ENCODE measurements at places on chromosomes 4 and X.
A peak's percentile ranks its signal among the peaks of the same experiment; 100 is the strongest.

- DNase-seq, result no peak
Measured at GRCh38 chr4:56086073-56086541, 137.4 kb downstream of the CEP135 start.

DNA sequence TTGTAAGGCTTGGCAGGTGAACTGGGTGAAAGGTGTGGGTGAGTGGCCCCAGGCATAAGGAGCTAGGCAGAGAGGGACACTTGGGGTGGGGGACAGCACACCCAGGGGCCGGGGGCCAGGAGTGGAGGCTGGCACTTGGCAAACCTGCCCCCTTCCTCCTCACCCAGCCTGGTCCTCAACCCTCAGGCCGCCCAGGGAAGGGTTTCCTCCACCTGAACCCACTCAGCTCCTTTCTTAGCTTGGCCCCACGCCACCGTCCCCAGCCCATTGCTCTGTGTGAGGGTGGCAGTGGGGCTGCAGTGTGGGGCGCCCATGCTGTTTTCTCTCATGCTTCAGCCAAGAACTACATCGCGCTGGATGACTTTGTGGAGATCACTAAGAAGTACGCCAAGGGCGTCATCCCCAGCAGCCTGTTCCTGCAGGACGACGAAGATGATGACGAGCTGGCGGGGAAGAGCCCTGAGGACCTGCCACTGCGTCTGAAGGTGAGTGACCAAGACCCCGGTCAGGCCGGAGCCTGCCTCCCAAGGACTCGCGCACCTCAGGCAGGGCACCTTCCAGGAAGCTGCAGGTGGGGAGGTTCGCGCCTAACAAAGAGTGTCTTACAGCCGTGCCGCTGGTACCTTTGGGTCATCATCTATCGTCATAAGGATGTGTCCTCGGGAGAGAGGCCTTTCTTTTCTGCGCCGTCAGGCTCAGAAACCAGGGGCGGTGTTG is 25.2 kb downstream of the WFS1 start:
- no peak for DNase-seq

DNA sequence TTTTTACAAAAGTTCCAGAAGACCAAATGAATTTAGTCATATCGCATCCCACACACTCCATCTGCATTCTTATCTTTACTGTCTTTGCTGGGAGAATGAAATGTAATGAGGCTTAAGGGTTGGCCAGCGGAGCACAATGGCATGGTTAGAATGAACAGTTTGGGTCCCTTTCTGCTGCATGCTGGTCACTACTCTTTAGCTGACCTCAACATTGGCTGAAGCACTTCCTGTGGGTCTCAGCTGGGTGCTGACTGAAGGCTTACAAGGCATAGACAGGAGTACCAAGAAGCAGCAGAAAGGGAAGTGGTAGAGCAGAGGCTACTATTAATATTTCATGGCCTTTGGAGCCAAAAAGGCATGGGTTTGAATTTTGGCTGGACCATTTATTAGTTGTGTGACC is 159.4 kb upstream of the GPC4 start:
- no peak for DNase-seq

DNA sequence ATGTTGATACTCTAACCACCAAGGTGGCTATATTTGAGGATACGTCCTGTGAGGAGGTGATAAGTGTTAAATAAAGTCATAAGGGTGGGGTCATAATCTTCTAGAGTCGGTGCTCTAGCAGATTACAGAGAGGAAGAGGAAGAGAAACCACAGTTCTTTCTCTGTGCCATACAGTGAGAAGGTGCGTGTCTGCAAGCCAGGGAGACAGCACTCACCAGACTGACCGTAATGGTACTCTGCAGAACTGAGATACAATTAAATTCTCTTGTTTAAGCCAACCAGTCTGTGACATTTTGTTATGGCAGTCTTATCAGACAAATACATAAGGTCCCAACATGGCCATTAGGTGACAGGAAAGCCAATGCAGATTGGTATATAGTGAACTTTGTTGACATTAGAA is 480.9 kb upstream of the IGFBP7 start:
- DNase-seq, result no peak

GRCh38 chr4:26609868-26610267 is 26.0 kb downstream of the TBC1D19 start:
- no peak for DNase-seq

DNA sequence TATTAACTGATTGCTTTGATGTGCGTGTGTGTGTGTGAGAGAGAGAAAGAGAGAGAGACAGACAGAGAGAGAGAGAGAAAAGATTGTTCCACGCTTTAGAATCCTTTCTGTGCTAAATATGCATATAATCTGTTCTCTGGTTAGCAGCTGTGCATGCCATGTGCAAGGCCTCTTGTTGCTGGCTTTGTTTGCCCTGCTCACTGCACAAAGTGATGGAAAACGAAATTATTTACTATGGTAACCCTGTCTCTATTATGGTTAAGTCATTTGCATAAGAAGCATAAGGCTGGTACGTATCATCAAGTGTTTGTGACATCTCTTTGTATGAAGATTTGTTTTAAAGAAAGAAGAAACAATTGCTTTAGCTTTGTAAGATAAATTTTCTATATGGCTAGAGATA is 190.2 kb upstream of the POF1B start:
- DNase-seq, result no peak

DNA sequence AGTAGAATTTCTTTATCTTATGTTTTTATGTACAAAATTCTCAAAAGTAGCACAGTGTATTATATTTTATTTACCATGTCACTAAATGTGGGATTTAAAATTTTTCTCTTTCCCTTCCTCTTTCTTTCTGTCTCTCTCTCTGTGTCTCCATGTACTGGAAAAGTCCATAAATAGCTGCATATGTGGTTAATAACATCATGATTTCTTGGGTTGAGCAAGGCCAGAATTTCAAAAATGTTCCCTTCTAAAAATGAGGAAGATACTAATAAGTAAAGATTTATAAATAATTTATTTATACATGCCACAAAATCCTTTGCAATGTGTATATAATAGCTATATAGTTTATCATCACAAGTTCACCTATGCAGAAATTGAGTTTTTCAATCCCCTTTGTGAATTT is 29.1 kb upstream of the DKK2 start:
- DNase-seq, result no peak

GRCh38 chr4:171891038-171891437 is 77.8 kb downstream of the GALNTL6 start:
- DNase-seq, result no peak

DNA sequence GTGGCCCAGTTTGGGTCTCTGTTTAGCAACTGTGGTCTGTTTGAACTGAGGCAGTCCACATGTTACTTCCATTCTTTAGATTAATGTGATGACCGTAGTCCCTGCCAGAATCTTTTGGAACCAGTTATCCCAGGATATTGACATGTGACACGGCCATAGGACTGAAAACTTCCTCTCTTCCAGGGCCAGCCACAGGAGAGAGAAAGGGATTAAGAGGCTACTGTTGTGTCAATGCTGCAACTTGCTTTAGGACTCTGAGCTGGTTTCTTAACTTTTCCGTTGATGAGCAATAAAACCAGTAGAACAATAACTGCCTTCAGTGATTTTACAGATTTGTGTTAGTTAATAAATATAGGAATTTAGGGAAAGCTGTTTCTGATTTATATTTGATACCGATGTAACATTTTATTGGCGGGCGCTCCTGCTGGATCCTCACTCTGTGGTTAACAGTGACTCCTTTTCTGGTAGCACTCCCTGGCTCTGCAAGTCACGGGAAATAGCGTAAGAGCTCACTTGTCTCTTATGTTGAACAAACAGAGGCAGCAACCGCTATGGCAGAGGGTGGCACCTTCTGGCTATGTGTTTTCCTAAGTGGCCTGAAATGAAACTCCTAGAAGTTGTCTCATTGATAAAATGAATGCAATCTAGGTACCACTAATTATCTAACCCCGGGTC is 2.5 kb downstream of the TENM3 start:
- no peak for DNase-seq

DNA sequence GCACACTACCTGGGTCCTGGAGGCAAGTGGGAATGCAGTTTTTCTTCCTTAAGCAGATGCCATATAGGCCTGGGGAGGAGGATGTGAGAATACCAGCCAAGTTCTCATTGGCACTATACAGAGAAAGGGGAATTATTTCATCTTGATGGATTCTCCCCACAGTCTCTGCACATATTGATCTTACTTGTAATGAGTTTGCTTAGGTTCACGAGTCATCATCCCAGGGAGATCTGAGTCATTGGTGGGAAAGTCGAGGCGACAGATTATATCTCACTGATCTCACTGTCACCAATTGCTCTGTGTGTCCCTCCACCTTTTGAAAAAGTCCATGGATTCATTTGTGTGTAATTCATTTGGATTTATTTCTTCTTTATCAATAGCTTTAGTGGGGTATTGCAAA is 156.8 kb downstream of the AR start:
- peak; percentile 31 for DNase-seq

GRCh38 chr4:136106753-136107152 is 1425.5 kb downstream of the PCDH18 start:
- no peak for DNase-seq

- DNase-seq, result peak; percentile 62
Measured at GRCh38 chrX:122504026-122504425, 680.1 kb upstream of the GRIA3 start.

- no peak for DNase-seq
Measured at GRCh38 chr4:120753854-120754253, 168.7 kb downstream of the PRDM5 start.

GRCh38 chr4:77009511-77010115 is 60.1 kb downstream of the SEPTIN11 start:
- peak; percentile 30 for DNase-seq

DNA sequence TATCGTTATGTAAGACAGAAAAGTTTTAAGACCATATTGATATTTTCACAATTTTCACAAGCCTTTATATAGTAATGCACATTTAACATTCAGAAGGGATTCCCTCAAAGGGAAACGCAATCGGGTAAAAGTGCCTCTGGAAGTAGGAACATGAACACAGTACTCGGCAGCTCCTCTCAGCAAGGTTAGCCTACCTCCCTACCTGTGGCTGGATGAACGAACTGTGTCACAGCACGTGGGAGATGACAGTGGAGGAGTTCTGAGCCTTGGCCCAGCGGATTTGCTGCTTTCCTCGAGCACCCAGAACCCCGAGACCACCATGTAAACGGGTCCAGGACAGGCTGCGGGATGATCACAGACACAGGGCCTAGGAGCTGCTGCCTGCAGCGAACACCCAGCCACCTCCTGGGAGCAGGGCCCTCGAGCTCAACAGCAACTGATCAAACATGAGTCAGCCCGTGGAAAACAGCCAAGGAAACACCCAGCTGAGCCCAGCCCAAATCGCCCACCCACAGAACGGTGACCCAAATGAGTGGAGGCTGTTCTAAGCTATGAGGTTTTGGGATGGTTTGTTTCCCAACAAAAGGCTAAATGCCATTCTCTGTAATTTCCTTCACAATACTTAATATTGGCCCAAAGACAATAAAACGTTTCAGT is 30.4 kb downstream of the FAT1 start:
- peak; percentile 85 for DNase-seq

- no peak for DNase-seq
Measured at GRCh38 chrX:5220421-5220820, 1008.2 kb downstream of the NLGN4X start.

GRCh38 chr4:32003548-32003947 is 1283.4 kb downstream of the PCDH7 start:
- no peak for DNase-seq

All from EH (cell line).